ENCODE measurements at places on chromosomes 3 and 15.

DNA sequence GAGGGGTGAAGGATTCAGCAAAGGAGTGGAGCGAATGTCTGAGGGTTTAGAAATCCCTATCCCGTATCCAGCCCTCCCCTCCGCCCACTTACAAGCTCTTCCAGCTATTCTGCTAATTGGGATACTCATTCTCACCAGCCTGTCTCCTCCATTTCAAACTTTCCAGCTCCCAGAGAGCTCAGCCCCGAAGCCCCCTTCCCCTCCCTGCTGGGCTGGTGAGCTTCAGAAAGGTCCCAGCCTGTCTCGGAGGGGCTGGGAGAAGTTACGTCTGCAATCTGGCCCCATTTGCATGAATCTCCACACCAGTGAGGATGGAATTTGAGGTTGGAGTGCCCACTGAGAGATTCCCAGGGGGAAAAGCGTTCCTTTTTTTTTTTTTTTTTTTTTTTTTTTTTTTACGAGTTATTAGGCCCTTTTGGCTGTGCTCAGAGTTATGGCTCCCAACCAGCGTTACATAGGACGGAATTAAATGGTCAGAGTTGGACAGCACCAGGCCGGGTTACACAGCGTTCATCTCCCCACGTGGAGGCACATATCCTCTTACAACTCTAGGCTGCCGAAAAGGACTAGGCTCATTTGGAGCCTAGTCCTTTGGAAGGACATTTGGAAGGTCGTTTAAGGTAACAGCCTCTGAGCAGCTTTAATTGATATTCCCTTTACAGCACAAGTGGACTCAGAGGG is 34.6 kb downstream of the FGD5 start:
- no peak for DNase-seq

DNA sequence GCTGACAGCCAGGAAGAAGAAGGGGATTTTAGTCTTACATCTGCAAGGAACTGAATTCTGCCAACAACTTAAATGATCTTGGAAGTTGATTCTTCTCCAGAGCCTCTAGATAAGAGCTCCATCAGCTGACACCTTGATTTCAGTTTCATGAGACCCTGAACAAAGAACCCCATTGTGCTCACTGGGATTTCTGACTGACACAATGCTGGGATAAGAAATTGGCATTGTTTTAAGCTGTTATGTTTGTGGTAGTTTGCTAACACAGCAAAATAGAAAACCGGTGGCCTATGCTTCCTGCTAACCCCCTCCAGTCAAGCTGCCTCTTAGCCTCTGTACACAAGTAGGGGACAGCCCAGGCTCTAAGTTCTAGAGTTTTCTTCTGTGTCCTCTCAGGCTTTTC is 36.2 kb downstream of the MASP1 start:
- DNase-seq = no peak

- DNase-seq = no peak
These were observed 1076.9 kb upstream of the CFAP20DC start for GRCh38 chr3:60126511-60127304.

DNA sequence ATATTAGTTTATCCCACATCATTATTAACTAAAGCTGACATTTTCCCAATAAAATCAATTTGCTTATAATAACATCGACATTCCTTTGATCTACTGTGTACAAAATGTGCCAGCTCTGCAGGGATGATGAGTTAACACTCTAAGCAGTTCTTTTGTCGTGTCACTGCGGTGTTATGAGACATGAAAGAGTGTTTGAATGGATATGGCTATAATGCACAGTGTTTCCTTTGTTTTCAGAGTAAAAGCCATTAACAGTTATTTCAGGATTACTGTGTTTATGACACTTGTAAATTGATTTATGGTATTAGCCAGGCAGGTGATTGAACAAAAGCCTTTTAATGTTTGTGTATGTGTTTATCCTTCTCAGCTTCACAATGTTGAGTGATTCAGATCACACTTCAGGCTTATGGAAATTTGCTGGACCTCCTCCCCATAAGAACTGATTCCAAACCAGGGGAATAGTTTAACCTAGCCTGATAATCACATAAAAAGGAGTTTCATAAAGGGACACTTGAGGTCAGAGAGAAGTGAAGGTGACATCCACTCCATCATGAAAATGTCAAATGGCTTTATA is 115.7 kb downstream of the CHL1 start:
- no peak for DNase-seq

GRCh38 chr3:186097663-186098451 is 11.0 kb downstream of the ETV5 start:
- no peak for DNase-seq
